ENCODE measurements at places on chromosomes 6 and 20.

DNA sequence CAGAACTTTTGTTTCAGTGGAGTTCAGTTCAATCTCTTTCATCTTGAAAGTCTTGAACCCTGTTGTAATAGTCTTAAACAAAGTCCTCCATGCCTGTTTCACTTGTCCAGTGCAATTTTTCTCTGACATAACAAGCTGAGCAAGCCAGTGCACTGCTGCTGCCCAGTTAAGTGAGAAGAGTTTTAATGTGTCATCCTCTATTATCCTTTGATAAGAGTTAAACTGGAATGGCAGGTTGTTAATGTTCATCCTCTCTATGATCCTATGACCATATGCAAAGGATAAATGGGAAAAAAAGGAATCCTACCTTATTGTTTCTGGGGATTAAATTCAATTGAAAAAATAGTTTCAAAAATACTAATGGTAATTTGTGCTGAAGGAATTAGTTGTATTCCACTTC is 197.5 kb downstream of the FRK start:
- DNase-seq, result no peak

- peak; percentile 48 for DNase-seq
Observed at GRCh38 chr6:30490026-30490876, 942 bp downstream of the HLA-E start.

- no peak for DNase-seq
Observed at GRCh38 chr20:16098890-16099639, 474.2 kb downstream of the KIF16B start.

- no peak for DNase-seq
Observed at GRCh38 chr20:40958598-40958997, 70.0 kb upstream of the TOP1 start.

DNA sequence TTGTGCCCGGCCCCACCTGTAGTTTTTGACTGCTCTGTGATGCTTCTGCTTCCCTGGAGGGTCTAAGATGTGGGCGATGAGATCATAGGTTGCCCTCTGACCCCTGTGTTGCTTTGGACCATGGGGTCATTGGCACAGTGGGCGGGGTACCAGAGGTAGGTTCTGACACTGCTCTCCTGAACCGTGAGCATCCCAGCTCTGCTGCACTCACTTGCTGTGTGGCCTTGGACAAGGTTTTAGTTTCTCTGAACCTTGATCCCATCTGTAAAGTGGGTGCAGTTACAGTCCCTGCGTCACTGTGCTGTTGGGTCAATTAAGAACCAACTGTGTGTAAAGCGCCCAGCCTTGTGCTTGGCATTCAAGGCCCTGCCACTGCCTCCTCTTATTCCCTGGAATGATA is 30.9 kb downstream of the SRC start:
- DNase-seq, result no peak

DNA sequence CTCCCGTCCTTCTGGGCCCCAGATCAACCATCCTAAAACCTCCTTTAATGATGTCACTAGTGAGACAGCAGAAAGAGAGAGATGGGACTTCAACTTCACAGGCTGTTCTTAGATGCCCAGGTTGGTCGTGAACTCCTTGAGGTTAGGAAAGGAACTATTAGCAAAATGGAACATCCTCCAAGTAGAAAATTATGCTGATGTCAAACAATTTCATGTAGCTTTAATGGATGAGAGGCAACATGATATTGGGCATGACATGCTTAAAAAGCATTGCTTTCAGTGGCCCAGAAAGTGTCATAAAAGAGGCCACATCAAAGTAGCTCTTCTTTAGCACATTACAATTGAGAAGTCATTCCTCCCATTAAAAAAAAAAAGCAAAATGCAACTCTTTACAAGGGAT is 248.1 kb downstream of the PTPRT start:
- no peak for DNase-seq
